ENCODE measurements at places on chromosomes 3 and 15.

DNA sequence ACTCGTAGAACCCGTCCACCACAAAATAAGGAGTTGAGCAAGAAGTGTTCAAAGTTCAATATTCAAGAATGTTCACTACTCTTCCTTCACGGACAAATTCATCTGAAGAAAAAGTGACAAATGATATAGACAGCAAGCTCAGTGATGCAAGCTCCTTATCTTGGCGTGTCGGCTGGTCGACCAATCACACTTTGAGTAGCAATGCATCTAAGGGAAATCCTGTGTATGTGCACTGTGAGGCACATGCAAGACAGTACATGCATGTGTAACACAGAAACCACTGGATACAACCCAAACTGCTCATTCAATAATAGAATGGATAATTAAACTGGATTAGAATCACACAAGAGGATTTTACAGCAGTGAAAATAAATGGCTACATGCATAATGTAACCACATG is 64.4 kb upstream of the CSPG5 start:
- DNase-seq, result no peak

- no peak for DNase-seq
Observed at GRCh38 chr15:69818529-69818928, 279.2 kb downstream of the TLE3 start.

- DNase-seq, result no peak
Observed at GRCh38 chr3:124246949-124247348, 255.0 kb upstream of the ROPN1 start.

DNA sequence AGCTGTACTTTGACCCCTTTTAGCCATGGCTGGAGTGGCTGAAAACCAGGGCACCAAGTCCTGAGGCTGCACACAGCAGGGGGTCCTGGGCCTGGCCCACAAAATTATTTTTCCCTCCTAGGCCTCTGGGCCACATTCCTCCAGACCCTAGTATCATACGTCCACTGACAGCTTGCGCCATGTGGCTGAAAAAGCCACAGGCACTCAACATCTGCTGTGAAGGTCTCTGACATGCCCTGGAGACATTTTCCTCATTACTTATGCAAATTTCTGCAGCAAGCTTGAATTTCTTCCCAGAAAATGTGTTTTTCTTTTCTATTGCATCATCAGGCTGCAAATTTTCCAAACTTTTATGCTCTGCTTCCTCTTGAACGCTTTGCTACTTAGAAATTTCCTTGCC is 239.0 kb downstream of the SQOR start:
- DNase-seq, result no peak

- no peak for DNase-seq
Observed at GRCh38 chr3:38614651-38615352, 34.7 kb downstream of the SCN5A start.

DNA sequence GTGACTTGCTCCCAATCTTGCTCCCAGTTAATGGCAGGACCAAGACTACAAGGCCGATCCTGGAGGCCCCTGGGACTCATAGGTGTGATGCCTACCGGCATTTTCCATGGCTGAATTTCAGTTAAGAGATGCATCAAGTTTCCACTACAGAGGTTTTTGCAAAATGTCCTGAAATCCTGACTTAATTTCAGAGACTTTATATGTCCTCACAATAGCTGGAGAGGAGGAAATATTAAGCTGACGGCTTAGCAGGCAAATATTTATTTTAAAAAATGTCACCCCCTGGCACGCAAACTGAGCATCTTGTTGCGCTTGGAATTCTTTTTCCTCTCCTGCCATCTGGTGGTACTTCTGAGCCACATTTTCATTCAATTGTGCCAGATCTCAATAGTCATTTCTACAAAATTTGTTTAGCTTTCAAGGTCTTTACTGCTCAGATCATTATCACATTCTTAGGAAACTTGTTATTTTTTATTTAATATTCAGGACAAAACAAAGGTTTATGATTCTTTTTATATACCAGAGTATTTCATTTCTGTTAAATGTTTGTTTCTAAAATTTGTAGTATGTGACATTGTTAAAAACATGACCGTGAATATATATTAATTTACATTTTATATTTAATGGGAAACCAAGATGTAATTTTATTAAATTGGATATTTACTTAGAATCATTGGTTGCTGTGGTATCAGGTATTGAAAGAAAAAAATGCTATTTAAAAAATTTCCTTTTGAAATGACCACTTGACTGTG is 189.2 kb upstream of the THRB start:
- no peak for DNase-seq

GRCh38 chr3:185586686-185587039 is 568 bp downstream of the SENP2 start:
- no peak for DNase-seq

DNA sequence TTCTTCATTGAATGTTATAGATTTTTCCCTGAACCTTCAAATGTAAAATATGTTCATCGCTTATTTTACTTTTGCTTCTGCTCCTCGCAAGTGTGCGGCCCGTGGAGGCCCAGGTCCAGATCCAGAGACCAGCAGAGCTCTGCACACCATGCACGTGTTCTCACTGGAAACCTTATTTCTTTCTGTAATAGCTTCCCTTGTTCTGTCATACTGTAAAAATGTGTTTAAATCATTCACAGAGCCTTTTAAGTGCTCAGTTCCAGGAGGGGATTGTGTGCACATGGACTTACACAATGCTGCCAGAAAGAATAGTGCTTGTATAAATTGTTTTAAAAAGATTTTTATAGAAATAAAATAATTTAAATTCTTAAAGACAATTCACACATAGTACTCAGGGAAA is 359.3 kb downstream of the GABRG3 start:
- no peak for DNase-seq

DNA sequence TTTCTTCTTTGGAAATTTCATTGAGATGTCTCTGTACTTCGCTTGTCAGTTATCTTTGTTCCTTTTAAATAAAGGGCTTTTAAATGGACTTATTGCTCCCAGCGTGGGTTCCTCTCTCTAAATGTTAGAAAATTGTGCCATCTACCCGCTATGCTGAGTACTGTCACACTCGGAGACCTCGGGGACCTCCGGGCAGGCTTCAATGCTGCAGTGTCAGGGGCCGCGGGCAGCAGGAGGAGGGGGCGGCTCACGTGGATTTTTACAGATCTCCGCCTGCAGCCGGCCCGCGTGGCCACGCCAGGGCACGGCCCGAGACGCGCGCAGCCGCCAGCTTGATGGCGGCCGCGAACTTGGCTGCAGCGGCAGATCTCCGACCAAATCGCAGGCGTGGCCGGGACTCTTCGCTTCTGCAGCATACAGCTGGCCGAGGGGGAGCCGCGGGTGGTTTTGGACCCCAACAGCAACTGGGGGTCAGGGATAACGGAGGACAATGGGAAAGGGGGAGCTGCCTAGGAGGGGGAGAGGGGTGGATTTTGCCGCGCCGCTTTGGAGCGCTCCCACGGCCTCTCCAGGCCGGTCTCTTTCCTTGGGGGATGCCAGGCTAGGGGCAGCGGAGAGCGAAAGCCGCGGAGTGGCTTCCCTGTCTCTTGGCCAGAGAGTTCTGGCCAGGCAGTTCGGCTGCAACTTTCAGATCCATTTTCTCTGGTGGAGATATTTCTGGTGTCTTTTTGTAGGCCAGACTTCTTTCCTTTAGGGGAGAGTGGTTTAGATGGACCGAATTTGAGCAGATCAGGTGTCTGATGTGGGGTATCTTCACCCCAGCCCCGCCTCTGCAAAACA is 15.3 kb downstream of the NR2F2 start:
- DNase-seq, result no peak

DNA sequence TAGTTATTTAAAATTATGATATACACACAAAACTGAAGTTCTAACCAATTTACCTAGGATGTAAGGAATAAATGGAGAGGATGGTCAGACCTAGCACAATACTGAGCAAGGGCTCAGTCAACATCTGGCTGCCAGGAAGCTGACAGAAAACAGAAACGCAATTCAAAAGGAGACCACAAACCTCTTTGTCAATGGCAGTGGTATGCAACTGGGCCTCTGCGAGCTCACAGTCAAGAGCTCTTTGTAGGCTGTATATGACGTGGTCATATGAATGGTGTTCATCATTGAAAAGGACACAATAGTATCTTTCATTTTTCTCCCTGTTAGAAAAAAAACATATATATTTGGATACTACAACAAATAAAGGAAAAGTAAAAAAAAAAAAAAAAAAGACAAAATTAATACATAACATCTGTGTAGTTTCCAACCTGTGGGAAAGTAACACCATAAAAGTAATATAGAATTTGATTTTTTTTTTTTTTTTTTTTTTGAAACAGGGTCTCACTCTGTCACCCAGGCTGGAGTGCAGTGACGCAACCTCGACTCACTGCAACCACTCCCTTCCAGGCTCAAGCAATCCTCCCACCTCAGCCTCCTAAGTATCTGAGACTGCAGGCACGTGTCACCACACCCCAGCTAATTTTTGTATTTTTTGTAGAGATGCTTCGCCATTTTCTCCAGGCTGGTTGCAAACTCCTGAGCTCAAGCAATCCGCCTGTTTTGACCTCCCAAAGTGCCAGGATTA is 37.9 kb downstream of the UBR1 start:
- no peak for DNase-seq

- no peak for DNase-seq
Observed at GRCh38 chr3:143146486-143147274, 27.1 kb downstream of the CHST2 start.

DNA sequence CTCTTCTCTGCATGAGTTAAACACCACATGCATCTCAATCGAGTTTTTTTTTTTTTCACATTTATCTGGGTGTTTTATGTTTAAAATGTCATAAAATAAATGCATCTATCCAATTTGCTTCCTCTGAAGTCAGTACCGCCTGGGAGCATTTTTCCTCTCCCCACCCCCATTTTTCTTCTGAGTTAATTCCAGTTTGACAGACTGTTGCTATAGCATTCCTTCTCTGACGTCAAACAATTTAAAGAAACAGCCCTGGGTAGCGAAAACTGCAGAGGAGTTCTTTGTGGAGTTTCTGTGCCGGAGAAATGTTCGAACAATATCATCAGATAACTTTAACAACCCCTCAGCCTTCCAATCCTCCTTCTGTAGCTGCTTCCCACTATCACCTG is 900 bp upstream of the GNB4 start:
- no peak for DNase-seq

- DNase-seq, result no peak
Observed at GRCh38 chr3:35817216-35817615, 177.9 kb downstream of the ARPP21 start.

GRCh38 chr3:183279371-183279770 is 26.3 kb downstream of the B3GNT5 start:
- DNase-seq, result no peak

DNA sequence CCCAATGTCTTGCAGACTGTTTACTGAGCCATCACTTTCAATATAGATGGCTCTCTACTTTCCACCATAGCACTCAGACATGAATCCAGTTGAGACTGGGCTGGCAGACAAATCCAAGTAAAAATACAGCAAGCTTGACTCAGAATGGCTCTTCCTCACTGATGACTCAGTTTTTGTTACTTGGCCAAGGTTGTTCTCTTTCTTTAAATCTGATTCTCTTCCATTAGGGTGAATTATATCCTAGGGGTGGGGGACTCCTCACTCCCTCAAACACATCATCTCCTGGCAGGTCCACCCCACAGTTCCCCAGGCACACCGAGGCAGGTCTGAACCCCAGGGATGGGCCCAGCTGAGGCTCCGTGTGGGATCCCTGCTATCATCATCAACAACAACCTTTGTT is 157.9 kb downstream of the MEX3B start:
- no peak for DNase-seq

GRCh38 chr15:66841953-66842681 is 140.1 kb downstream of the SMAD6 start:
- DNase-seq, result no peak

GRCh38 chr15:37981775-37982174 is 47.3 kb downstream of the TMCO5A start:
- DNase-seq, result no peak

- no peak for DNase-seq
Observed at GRCh38 chr15:89714775-89715174, 24.2 kb downstream of the WDR93 start.

- no peak for DNase-seq
Observed at GRCh38 chr3:43015572-43015971, 36.5 kb downstream of the GASK1A start.

- DNase-seq, result no peak
Observed at GRCh38 chr15:65558336-65558735, 28.1 kb downstream of the HACD3 start.

DNA sequence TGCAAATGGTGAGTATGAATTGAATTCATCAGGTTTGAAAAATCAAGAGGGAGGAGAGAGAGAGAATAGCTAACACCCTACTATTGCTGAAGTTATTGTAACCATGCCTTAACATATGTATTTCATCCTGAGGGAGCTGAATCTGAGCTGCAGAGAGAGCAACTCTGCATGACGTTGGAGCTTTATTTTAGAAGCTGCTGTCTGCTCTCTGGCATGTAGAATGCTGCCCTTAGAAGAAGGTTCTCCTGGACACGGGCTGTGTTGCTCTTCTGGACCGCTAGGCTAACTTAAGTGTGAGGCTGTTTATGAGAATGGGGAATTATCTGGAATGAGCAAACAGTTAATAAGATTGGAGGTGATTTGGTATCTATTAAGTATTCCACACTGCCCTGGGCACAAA is 814.6 kb downstream of the AGBL1 start:
- DNase-seq, result no peak

DNA sequence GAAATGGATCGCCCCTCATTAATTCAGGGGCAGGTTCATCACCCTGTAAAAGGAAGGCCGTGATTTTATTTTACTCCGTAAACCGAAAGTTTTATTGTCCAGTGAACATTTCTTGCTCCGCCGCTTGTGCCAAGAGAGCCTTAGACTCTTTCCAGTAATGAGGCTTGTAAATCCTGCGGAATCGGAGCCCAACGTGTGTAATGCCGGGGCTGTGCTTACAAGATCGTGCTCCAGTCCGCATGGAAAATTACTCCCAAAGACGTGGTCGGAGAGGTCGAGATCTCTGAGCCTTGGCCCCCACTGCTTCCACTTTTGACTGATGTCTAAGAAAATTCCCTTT is 649 bp upstream of the PLOD2 start:
- no peak for DNase-seq

- peak; percentile 33 for DNase-seq
Observed at GRCh38 chr15:25810631-25811091, 52.5 kb downstream of the ATP10A start.

DNA sequence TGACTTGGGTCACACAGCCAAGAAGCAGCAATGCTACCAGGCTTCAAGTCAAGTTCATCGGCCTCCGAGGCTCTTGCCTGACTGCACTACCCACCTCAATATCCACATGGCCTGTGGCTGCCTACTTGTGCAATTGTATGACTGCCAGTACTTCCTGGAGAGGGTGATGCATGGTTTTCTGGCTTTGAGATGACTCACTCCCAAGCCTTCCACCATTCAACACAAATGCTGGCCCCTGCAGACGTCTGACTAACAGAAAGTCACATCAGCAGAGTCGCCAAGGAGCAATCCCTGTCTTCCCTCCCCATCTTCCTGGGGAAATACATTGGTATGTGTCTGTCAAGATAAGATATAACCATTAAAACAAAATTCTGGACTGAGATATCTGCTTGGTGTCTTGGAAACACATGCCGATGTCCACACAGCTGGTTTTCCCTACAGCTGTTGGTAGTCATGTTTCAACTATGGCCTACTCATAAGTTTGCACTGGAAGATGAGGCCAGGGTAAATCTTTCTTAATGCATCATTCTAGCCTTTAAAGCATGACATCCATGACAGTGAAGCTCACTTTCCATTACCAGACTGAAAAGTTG is 79.6 kb upstream of the SPATA12 start:
- DNase-seq, result no peak

- no peak for DNase-seq
Observed at GRCh38 chr3:43316783-43317460, 30.6 kb downstream of the SNRK start.

GRCh38 chr15:36278219-36278618 is 301.2 kb upstream of the CDIN1 start:
- no peak for DNase-seq

Data from activated CD4-positive, alpha-beta T cell treated with anti-CD3 and anti-CD28 coated beads, Interleukin-2, amount 50 U/mL, for 1 hour (primary cell).